ENCODE measurements at places on chromosomes 16 and 17.

- no peak for DNase-seq
Measured at GRCh38 chr16:89117975-89118289, 24.3 kb downstream of the ACSF3 start.

GRCh38 chr17:2871720-2872119 is 75.5 kb downstream of the RAP1GAP2 start:
- no peak for DNase-seq

DNA sequence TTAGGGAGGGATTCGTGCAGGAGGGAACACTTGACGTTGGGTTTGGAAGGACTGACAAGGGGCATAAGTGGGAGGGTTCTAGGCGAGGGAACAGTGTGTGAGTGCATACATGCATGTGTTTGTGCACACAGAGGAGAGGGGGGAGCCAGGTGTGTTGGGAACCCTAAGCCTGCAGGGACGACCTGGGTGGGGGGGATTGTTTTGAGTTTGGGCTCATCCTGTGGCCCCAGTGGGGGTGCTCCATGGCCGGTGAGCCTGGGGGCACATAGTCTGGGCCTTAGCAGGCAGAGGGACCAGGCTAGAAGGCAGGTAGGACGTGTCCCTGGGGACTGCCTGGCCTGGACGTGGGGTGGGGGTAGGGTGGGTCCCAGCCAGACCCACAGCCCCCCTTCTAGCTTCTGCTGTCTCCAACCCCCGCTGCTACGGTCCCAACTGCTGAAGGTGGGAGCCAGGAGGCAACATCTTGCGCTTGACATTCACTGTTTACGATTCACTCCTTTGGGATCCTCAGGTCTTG is 11.9 kb upstream of the RASD1 start:
- no peak for DNase-seq

- no peak for DNase-seq
Measured at GRCh38 chr17:58527306-58527705, 12.9 kb upstream of the MTMR4 start.

DNA sequence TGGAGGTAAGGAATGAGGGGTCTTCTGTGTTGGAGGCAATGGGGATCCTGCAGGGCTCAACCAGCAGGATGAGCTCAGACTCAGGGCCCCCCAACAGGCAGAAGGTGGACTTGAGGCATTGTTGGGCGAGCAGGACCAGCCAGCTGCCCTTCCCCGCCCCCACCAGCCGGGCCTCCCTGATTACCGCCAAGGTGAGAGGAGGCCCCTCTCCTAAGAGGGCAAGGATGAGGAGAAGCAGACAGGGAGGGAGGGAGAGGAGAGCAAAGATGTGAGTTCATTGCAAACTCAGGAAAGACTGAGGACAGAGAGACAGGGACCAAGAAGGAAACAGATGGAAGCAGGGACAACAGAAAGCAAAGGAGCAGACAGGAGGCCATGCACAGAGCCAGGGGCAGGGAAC is 272.8 kb upstream of the XYLT1 start:
- DNase-seq, result no peak

DNA sequence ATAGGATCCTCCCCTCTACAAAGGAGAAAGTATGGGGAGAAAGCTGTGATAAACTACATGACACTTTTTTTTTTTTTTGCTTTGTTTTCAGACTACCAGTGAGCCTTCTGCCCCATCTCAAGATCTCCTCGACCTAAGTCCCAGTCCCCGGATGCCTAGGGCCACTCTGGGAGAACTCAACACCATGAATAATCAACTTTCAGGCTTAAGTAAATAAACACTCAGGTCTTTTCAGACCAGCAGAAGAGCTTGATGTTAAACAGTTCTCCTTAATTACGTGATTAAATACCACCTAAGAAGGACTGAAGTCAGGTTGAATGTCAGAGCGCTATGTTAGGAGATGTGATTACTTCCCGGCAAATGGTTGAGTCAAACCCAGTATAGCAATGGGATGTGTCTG is 31.4 kb downstream of the COX11 start:
- no peak for DNase-seq

GRCh38 chr17:74280093-74280513 is 6.1 kb downstream of the DNAI2 start:
- no peak for DNase-seq

DNA sequence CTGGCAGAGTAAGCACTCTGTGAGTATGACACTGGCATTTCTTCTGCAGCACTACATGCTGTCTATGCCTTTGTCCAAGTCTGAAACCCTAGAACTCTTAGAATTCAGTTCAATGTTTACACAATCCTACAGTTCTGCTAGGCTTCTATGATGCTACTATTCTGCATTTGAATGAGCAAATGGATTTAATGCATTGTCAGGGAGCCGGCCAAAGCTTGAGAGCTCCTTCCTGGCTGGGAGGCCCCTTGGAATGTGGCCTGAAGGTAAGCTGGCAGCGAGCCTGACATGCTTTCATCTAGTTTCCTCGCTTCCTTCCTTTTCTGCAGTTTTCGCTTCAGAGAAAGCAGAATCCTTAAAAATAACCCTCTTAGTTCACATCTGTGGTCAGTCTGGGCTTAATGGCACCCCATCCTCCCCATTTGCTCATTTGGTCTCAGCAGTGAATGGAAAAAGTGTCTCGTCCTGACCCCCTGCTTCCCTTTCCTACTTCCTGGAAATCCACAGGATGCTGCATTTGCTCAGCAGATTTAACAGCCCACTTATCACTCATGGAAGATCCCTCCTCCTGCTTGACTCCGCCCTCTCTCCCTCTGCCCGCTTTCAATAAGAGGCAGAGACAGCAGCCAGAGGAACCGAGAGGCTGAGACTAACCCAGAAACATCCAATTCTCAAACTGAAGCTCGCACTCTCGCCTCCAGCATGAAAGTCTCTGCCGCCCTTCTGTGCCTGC is at the start of gene CCL2:
Gene CCL2 (plus strand): TSS at position 635 of the 730 bp plus-strand sequence. CDS start 65 bp downstream, at position 700.
- DNase-seq, result no peak

DNA sequence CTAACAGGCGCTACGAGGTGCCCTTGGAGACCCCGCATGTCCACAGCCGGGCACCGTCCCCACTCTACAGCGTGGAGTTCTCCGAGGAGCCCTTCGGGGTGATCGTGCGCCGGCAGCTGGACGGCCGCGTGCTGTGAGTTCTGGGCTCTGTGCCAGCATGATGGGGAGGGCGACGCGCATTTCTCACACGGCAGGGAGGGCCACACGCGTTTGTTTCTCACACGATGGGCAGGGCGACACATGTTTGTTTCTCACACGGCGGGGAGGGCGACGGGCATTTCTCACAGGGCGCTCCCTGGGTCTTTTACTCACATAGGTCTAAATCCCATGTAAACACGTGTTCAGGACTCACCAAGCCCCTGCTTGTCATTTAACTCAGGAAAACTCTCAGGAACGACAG is 4.4 kb downstream of the GAA start:
- peak; percentile 69 for DNase-seq

DNA sequence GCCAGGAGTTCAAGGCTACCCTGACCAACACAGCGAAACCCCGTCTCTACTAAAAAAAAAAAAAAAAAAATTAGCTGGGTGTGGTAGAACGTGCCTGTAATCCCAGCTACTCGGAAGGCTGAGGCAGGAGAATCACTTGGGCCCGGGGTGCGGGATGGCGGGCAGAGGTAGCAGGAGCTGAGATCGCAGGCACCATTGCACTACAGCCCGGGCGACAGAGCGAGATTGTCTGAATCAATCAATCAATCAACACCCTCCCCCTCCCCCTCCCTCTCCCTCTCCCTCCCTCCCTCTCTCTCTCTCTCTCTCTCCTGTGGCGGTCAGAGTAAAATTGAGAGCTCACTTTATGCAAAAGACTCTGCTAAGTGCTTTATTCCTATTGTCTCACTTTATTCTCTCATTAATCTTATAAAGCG is 1.2 kb downstream of the HSDL1 start:
- no peak for DNase-seq

DNA sequence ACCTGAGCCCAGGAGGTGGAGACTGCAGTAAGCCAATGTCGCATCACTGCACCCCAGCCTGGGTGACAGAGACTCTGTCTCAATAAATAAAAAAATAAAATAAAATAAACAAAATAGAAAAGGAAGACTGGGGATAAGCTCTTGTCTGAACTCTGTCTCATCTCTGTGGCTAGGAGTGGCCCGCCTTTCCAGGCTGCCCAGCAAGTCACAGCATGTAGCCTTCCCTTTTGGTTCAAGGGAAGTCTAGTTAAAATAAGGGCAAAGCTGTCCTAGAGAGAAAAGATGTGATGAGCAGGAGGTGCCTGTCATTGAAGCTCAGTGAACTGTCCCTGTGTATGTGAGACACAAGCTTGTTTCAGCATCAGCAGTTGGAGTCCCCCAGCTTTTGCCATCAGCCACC is 2.7 kb upstream of the GFAP start:
- no peak for DNase-seq

DNA sequence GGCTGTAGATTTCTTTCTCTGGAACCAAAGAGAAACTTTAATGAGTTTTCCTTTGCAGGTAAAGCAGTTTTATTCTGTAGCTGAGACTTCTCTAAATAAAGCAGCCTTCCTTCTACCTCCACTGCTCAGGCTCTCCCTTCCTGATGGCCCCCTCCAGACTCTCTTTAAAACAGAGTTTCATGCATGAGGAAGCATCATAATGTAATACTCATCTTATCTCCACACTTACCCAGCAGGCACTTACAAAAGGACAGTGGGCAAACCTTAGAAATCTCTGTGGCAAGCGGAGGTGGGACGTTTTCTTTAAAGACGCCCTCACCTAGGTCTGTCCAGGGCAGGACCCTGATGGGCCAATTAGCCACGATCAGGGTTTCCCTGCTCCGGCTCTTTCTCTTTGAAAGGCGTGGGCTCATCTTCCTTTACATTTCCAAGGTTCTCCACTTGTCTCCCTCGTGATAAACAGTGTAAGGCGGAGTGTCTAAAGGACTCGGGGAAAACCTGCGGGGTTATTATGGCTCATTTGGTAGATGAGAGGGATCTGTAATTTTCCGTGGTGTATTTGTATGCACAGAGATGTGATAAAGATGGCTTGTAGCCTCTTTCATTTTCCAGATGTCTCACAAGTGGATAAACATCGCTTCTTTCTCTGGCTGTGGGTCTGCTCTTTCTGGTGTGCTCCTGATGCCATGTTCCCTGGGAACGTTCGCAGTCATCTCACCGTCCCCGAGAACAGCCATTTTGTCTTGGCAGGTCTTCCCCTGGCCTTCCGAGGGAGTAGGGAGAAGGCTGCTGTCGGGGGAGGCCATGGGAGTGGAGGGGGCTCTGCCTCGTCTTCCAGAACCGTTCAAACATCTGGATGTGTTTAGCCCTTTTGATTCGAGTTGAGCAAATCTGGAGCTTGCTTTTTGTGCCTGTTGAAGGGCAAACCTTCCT is 239.0 kb downstream of the CCDC182 start:
- DNase-seq, result peak; percentile 29

DNA sequence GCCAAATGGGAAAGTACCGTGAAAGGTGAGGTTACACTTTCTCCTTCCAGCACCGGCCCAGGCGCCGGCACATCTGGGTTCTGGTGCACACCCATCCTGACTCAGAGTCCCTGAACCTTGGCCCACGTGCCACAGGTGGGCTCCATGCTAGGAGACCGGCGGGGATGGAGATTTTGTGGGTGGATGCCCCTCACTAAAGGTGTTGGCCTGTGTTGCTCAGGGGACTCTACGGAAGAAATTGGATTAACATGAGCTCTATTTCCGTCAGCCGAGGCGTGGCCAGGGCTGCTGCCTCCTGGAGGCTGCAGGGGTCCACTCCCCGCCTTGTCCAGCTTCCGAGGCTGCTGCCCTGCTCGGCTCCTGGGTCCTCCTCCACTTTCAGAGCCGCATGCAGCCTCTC is 30.8 kb downstream of the FBXO31 start:
- DNase-seq, result no peak

- no peak for DNase-seq
Measured at GRCh38 chr16:12580809-12581208, 222.9 kb downstream of the CPPED1 start.

DNA sequence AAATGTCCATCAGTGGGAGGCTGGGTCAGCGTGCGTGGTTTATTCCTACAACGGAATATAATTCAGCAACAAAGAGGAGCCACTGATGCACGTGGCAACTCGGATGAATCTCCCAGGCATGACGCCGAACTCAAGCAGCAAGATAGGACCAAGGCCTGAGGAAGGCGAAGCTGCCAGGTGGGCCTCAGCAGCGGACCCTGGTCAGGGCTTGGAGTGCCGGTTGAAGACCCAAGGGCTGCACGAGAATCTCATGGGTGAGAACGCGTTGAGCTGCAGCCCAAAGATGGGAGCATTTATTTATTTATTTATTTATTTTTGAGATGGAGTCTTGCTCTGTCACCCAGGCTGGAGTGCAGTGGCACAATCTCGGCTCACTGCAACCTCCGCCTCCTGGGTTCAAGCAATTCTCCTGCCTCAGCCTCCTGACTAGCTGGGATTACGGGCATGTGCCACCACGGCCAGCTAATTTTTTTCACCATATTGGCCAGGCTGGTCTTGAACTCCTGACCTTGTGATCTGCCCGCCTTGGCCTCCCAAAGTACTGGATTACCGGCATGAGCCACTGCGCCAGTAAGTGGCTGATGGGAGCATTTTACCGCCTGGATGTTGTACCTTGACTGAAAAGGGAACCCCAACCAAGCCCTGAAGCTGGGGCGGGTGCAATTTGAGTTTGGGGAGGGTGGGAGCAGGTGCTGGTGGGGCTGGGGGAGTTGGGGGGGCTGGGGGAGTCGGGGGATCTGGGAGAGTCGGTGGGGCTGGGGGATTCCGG is 18.1 kb upstream of the BAHCC1 start:
- no peak for DNase-seq

- no peak for DNase-seq
Measured at GRCh38 chr17:66340720-66341119, 38.3 kb downstream of the PRKCA start.

- no peak for DNase-seq
Measured at GRCh38 chr16:71754652-71755051, 30.2 kb upstream of the PHLPP2 start.

GRCh38 chr17:28863953-28864352 is 9.1 kb downstream of the ERAL1 start:
- no peak for DNase-seq

DNA sequence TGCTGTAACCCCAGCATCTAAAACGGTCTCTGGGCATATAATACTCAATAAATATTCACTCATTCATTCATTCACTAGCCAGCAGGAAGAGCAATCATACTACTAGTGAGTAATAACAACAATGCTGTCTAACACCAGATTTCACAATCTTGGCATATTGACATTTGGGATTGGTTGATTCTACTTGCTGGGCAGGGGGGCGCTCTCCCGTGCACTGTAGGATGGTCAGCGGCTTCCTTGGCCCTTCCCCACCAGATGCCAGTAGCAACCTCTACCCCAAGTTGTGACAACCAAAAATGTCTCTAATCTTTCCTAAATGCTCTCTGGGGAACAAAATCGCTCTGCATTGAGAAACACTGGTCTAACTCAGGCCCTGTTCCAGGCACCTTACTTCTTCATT is 20.7 kb downstream of the WFDC1 start:
- no peak for DNase-seq
